Immature natural killer cell (primary cell): ENCODE measurements at places on chromosomes 2 and 18. TPM values are rescaled to one million over a fixed set of nuclear protein-coding genes. Genes with fewer than 3 reads are reported as not detected.

DNA sequence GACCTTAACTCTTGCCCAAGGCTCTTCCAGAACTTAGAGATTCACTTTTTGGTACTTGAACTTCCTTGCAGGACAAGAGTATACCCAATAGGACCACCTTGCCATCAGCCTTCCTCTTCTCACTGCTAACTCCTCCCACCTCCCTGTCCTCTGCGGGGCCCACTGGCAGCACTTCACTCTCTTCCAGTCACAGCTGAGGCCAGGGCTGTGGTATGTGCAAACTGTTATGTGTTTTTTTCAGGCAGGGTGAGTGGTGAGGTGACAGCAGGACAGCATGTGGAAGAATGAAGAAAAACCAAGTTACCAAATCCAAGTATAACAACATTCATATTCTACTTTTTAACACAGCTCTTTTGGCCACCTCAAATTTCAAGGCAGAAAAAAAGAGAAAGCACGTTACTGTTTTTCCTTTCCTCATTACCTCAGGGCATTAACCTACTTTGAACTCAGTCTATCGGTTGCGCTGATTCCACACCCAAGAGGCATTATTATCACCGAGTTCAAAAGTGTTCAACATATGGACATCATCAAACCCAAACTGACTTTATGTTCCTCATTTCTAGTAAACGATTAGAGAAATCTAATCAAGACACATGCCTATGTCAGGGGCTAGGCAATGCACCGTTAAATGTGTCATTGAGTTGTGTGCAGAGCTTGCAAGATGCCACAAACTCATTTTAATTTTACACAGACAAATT is 605.2 kb upstream of the SYT4 start:
- DNase-seq: no peak

DNA sequence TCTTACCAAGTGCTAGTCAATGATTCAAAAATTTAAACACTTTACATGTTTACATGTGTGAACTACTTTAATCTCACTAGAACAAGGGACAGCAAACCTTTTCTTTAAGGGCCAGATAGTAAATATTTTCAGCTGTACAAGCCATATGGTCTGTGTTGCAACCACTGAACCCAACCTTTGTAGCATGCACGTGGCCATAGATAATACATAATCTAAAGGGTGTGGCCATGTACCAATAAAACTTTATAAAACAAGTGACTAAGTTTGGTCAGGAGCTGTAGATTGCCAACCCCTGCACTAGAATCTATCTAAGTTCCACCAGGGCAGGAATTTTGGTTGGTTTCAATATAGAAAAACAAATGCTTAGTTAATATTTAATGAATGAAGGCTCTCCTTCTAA is 18.4 kb upstream of the SPRED2 start:
- no peak for DNase-seq

- no peak for DNase-seq
These were observed 157.7 kb upstream of the SERPINE2 start for GRCh38 chr2:224196810-224197209.

Gene CAPN14
- polyA plus RNA-seq: not detected

Gene ERICH2
- polyA plus RNA-seq: not detected
